ENCODE measurements at places on chromosomes 7 and 10.
A peak's percentile ranks its signal among the peaks of the same experiment; 100 is the strongest.

GRCh38 chr7:29337546-29338116, 143.1 kb downstream of the CHN2 start:
- no peak for DNase-seq

GRCh38 chr10:97991871-97992270, 38.5 kb downstream of the CRTAC1 start:
- no peak for DNase-seq

DNA sequence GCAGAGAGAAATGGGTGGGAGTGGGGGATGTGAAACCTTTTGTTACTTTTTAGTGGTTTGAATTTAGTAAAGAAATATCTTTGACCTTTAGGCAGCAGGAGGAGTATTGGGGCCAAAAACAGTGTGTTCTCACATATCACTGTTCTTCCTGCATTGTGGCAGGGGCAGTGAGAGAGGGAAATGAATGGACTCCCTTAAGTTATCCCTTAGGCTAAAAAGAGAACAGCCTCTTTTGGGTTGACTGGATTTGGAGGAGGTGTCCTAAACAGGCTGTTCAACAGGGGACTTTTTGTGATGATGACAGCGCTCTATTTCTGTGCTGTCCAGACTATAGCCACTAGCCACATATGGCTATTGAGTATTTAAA, 22.3 kb downstream of the ZNF775 start:
- no peak for DNase-seq

DNA sequence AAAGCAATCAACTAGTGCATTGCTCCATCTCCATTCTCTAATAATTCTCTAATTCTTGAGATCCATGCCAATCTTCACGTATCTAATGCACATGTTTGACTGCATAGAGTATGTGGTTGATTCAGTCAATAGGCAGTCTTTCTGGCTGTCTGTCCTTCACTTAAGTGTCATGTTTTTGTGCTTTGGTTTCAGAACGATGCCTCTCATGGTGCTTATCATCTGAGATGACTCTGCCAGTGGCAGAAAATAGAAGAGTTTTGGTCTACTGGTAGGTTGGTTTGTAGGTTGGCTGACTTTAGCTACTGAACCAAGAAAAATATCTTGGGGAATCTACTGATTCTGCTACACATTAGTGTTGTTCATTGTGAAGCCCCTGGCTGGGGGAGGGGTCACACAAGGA, 364.2 kb downstream of the SFMBT2 start:
- no peak for DNase-seq

DNA sequence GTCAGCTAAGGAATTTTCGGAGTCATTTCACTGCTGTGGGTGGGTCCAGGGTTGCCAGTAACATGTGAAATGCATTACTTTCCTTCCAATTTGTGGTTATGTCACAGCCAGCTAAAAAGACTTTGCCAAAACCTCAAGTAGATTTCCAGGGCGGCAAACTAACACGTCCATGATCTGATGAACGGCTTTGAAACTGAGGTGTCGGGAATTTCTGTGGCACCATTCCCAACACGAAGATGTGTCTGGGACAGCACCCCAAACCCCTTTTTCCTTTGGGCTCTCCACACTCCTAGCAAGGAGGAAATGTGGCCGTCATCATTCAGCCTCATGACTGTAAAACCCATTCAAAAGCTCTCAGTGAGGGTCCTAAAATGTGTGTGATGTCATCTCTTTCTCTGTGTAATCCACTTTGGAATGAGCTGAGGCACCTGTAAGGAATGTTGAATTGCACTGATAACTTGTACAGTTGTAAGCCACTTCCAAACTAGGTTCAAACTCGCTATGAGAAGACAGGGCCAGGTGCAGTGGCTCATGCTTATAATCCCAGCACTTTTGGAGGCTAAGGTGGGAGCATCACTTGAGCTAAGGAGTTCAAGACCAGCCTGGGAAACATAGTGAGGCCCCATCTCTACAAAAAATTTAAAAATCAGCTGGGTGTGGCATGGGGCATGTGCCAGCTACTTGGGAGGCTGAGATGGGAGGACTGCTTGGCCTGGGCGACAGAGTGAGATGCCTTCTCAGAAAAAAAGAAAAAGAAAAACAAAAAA, 146.1 kb upstream of the FRMD4A start:
- DNase-seq: no peak

GRCh38 chr10:2949948-2950354, 117.4 kb upstream of the PFKP start:
- peak; percentile 34 for DNase-seq

DNA sequence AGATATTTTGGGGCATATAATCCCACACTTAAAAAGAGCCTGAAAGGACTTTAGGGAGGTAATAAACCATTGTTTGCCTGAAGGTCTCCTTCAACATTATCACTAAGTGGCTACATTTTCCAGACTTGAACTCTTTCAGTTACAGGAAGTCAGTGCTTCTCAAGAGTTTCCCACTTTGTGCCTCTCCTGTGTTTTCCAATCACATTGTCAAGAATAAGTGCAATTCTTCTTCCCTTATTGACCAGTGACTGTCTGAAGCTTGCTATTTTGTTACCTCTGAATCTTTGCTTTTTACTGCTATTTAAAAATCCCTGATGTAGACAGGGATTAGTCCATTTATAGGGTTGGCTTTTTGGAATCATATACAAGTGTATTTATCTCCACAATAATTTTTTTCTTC, 346.7 kb upstream of the ANKRD30A start:
- no peak for DNase-seq

DNA sequence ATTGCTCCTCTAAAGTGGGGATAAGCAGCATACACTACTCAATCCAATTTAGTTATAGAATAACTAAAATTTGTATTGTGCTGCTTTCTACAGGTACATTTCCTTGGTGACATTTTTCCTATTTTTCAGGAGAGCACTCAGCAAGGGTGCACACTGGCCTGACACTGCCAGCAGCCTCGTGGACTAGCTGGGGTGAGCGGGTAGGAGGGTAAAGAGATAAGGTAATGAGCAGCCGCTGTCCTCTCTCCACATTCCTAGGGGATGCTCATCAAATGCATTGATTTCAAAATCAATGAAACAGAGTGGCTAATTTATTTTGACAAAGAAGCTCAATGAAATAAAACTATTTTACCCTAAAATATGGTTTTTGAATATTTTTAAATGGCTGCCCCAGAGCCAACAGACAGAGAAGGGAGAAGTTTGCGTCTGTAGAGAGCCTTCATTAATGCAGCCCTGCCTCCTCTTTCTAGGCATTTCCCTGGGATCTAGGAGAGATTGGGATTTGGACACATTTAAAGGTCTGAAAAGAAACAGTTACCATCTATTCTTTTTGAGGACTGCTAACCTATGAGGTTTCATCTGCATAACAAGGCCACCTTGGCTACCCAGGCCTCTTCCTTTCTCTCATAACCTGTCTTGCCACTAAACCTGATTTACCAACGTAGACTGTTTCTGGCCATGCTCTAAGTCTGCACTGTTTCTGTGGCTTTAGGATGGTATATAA, 561.0 kb downstream of the IPMK start:
- no peak for DNase-seq

DNA sequence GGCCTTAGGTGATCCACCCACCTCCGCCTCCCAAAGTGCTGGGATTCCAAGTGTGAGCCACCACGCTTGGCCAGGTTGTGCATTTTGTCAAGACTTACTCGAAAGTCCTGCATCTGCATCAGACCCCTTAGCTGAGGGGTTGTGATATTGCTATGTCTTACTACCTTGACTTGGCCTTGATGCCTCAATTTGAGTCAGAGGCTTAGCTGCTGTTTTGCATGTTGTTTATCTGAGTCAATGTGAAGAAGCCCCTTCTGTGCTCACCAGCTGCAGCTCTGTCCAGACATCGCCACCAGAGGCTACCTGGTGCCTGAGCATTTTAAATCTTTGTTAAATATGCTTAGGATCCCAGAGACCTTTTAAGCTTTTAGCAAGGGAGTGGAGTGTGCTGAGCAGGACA, 18.1 kb downstream of the UBE2D4 start:
- DNase-seq: no peak

GRCh38 chr7:114785496-114785895, 136.4 kb upstream of the MDFIC start:
- no peak for DNase-seq

DNA sequence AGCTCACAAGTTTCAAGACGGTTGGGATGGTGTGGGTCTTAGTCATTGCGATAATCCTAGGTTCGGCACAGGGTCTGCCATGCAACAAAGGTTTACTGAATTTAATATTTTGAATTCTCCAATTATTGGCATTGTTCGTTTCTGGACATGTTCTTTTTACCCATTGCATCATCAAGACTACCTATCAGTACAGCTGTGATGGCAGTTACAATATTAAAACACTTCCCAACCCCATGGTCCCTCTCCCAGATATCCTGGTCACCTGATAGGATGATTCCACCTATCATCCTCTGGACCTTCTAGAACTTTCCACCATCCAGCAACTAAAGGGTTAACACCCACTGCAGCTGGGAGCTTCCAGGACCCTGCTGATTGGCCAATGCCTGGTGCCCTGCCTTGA, 377.8 kb upstream of the PRKCQ start:
- no peak for DNase-seq

GRCh38 chr7:20401861-20402746, 71.4 kb downstream of the ITGB8 start:
- no peak for DNase-seq
